ENCODE measurements at places on chromosomes 2 and 18.

DNA sequence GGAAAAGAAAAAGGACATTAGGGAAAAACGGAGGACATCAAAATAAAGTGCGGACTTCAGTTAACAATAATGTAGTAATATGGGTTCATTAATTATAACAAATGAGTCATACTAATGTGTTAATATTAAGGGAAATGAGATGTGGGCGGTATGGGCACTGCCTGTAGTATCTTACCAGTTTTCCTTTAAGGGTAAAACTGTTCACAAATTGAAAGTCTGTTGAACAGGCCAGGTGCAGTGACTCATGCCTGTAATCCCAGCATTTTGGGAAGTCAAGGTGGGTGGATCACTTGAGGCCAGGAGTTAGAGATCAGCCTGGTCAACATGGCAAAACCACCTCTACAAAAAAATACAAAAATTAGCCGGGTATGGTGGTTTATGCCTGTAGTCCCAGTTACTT, 56.8 kb upstream of the PMAIP1 start:
- no peak for DNase-seq

- no peak for DNase-seq
These were observed 155.9 kb downstream of the TWIST2 start for GRCh38 chr2:239003624-239004273.

- no peak for DNase-seq
These were observed 6.7 kb upstream of the SEC11C start for GRCh38 chr18:59132810-59133465.

- no peak for DNase-seq
These were observed 5.0 kb downstream of the BIN1 start for GRCh38 chr2:127101756-127102477.
